ENCODE measurements at places on chromosomes 5 and 9.

GRCh38 chr5:137142764-137143605 lies 356.1 kb downstream of the SPOCK1 start:
- no peak for DNase-seq

DNA sequence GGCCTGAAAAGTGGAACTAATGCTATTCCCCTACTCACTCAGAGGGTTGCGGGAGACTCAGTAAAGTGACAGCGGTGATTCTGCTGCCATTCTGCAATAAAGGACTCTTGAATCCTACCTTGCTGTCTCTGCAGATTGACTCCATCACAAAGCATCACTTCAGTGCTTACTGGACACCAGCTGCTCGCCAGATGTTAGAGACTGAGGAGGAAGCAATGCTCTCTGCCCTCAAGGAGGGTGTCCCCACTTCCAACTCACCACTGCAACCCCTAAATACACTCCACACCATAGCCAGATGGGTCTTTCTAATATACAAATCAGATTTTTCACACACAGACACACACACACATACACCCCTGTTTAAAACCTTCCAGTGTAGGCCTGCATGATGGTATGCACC lies 21.4 kb downstream of the TTLL11 start:
- DNase-seq: no peak

- no peak for DNase-seq
Measured at GRCh38 chr9:129078691-129079503, 2.0 kb upstream of the DOLPP1 start.

DNA sequence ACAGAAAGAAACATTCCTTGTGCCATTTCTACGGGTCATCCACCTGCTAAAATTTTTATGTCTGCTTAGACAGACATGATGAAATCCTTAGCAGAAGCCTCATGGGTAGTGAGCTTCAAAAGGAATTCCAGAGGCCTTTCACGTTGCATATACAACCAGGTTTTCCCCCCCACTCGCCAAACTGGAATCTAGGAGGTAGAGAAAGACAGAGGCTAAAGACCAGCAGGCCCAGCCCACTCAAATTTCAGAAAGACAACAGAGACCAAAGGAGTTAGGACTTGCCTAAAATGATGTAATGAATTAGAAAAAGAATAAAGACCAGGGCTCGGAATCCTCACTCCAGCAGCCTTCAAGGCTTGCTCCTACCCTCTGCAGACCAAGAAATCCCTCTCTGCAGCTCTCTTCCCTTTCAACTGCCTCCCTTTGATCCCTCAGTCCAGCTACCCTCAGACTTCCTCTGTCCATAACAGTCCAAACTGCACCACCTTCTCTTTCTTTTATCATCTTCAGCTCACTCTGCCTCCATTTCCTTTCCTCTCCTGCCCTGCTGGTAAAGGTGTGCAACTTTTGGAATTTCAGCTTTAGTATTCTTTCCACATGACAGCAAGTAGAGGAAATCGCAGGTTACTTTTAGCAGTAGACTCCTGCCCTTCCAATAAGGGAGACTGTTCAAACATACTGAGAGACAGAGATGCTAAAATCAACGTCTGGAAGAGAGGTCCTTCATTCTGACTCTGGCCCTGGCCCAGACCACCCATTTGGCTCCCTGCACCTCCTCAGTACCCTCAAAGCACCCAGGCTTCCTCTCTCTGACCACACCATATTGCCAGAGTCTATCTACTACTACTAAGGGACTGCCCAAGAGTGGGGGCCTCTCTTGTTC lies 8.9 kb downstream of the B4GALT1 start:
- no peak for DNase-seq

- DNase-seq: no peak
Measured at GRCh38 chr5:96410013-96410412, 23.0 kb downstream of the PCSK1 start.

GRCh38 chr5:132026516-132027008 lies 15.1 kb upstream of the ACSL6 start:
- DNase-seq: no peak
